ENCODE measurements at places on chromosomes 2 and 18. TPM values are rescaled to one million over a fixed set of nuclear protein-coding genes. Genes with fewer than 3 reads are reported as not detected.

DNA sequence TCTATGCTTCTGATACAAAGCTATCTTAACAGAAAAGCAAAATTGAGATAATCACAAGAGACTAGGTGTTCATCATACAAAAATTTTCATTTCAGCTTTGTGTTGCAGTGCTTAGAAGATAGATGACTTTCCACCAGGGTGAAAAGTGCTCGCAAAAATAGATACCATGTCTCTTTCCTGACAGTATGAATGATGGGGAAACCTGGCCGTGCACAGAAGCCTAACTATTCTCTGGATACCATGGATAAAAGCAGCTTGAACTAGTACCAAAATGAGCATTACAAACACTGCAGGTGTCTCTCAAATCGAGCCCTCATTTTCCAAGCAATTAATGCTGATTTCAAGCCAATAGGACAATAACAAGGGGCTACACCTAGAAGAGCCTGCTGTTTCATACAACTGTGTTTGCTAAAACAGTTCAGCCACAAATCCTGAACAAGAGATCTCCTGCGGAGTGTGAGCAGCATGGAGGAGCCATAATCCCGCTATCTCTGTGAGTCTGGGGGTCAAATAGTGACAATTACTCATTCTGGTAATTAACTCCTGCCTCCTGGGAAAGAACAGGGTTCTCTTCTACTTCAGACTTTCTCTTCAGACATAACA lies 507.6 kb downstream of the PID1 start:
- H3K27me3 ChIP-seq, result no peaks in the 10 kb centered on the region
- no peaks in the 10 kb centered on the region for H3K4me1 ChIP-seq
- H3K27ac ChIP-seq, result no peak overlapping the region
- H3K36me3 ChIP-seq, result no peaks in the 10 kb centered on the region

DNA sequence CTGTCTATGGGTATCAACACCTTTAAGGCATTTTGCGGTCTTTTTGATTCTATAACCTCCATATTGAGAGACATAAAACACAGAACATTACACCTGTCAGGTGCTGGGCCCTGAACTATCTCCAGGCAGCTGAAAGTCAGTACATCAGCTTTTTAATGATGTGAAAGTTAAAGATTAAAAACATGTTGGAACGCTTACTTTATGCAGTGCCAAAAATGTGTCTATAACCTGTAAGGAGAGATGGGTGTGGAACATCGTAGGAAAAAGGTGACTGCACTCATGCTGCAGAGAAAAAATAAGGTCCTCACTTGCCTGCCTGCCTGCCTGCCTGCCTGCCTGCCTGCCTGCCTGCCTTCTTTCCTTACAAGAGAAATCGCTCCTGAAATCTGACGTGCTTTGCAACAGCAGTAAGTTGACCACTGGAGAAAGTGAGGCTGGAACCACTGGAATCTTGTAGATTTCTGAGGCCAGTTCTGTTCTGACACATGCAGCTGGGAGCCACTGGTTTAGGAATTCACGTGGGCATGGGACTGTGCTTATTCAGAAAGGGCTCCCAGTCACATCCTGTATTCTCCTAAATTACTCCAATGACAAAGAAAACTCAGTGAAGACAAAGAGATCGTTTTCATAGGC lies 34.1 kb downstream of the BCL11A start:
- no peak for DNase-seq
- H3K4me3 ChIP-seq, result no peak overlapping the region
- no peak overlapping the region for H3K27ac ChIP-seq

- H3K27me3 ChIP-seq, result peaks cover 17% of the 10 kb centered on the region
- DNase-seq, result no peak
- no peak overlapping the region for H3K4me3 ChIP-seq
- H3K27ac ChIP-seq, result no peak overlapping the region
Observed at GRCh38 chr18:48172226-48173006, 236.8 kb downstream of the ZBTB7C start.

The MAPRE3 gene
- total RNA-seq, result 3.7 TPM

The GLI2 gene
- 0.32 TPM for total RNA-seq

The SPAST gene
- total RNA-seq, result 18.9 TPM

The SCN1A gene
- total RNA-seq, result not detected

Measured in activated T-helper 1 cell treated with anti-CD3 and anti-CD28 coated beads, Interleukin-12 subunit alpha, Interleukin-12 subunit beta, Interleukin-2, Interleukin-4 antibody, amounts not matched to agents 30 ng/mL and 10 ng/mL and 1 ng/mL, durations not matched to agents 14 hours and 24 hours and 36 hours (primary cell).